ENCODE measurements at places on chromosomes 12 and 14.

DNA sequence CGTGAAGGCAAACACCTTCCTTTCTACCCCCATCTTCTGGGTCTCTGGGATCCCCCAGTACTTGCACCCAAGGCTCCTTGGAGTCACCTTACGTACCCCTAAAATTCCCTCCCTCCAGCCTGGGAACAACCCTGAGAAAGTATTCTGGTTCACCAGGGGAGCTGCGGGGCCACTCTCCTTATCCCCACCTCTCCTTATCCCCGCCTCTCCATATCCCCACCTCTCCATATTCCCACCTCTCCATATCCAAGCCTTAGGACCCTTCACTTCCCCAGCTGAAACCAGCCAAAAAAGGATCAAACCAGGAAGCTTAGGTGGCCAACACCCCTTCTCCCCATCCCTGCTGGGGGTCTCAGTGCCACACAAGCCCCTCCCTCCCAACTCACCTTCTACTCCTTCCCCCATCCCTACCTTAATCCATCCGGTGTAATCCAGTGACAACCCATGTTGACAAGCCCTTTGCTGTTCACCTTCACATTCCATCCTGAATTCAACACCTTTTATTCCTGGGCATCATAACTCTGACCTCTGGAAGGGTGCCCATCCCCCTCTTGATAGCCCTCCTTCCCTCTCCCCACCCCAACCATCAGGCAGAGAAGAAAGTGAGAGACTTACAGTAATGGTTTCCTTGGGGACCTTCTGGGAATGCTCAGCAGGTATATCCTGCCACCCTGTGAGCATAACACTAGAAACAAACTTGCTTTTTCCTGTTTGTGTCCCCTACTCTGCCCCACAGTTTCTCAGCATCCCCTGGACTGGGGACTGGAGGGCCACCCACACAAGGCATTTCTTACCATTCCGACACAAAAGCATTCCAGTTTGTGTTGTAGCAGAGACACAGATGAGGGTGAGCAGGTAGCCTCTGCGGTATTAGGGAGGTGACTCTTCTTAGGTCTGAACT lies 1.6 kb upstream of the MSI1 start:
- no peak for DNase-seq

GRCh38 chr14:81454572-81455218 lies 54.6 kb upstream of the STON2 start:
- no peak for DNase-seq

GRCh38 chr12:67879937-67880336 lies 109.3 kb upstream of the IFNG-AS1 start:
- no peak for DNase-seq

DNA sequence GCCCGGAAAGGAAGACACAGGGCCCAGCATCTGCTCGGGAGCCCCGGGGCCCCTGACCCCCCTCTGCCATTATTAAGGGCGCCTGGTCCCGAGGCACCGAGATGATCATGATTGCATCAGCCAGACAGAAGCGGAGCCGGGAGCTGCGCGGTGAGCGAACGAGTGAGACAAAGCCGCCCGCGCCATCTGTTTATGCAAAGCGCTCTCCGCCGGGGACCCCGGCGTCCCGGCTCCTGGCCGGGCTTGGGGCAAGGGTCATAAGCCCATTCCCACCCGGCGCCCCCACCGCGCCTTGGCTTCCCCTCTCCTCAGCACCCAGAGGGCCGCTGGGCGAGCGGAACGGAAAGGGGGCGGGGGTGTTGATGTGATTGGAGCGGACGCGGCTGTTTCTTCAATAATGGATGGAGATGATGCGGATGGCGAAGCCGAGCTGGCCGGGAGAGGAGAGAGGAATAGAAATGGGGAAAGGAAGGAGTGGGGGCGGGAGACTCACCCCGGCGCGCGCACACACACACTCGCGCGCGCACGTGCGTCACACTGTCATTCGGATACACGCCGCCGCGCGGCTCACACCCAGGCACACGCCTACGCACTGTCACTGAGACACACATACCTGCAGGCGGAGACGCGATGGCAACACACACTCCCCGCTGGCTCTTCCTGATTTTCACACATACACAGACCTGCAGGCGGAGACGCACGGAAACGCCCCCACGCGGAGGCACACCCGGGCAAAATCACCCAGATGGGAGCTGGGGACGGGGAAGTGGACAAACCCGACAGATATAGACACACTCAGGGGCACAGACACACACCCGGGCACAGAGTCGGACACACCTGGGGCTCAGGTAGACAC lies 10.7 kb downstream of the STAC3 start:
- DNase-seq, result no peak

GRCh38 chr14:96830946-96831345 lies 33.8 kb downstream of the VRK1 start:
- DNase-seq, result no peak

DNA sequence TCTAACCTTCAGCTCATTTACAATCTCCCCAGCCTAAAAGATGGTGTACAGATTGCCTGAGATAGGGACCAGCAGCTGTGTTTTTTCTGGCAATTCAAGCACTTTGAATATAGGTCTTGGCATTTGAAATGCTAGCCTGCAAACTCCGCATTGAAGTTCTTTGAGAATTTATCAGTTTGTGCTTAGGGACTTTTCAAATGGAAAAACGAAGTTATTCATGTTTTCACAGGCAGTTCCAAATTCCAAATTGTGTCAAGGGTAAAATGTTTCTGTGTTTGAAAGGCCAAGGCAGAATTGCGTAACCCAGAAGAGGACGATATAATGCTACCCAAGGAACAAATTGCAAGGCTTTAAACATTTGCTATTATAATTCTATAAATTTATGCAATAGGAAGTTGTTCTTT lies 168.9 kb upstream of the RASSF8 start:
- DNase-seq, result no peak

GRCh38 chr12:54956322-54956721 lies 28.2 kb downstream of the TESPA1 start:
- DNase-seq, result no peak

GRCh38 chr12:80400571-80400991 lies 43.5 kb upstream of the PTPRQ start:
- no peak for DNase-seq

DNA sequence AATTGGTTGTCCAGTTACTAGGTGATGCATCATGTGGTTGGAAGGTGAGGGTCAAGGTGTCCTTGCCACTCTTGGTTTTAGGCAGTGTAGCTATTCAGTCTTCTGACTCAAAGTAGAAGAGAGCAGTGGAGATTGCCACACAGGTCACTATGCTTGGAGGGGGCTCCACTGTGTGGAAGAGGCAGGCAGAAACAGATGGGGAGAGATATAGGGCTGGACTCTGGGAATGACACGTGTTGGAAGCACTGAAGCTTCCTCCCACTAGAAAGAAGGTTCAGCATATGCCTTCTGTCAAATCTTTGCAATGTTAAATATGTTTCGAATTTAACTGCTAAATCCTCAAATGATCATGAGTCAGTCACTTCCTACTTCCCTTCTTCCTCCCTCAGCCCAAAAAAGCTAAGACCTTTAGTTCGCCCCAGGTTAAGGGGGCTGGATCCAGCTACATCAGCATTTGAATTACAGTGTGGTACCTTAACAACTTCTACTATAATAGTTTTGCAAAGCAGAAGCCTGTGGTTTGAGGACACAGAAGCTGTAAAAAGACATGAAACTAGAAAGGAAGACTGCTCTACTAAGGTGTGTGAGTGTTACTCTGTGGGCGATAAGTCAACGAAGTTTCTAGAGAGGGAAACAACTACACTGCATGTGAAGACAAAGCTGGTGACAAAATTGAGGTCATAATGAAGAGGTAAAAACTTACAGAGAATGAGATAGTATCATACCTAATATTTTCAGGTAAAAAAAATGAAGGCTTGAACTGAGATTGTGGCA lies 228.0 kb downstream of the NELL2 start:
- no peak for DNase-seq

GRCh38 chr12:65276916-65277530 lies 1.5 kb upstream of the MSRB3 start:
- no peak for DNase-seq

DNA sequence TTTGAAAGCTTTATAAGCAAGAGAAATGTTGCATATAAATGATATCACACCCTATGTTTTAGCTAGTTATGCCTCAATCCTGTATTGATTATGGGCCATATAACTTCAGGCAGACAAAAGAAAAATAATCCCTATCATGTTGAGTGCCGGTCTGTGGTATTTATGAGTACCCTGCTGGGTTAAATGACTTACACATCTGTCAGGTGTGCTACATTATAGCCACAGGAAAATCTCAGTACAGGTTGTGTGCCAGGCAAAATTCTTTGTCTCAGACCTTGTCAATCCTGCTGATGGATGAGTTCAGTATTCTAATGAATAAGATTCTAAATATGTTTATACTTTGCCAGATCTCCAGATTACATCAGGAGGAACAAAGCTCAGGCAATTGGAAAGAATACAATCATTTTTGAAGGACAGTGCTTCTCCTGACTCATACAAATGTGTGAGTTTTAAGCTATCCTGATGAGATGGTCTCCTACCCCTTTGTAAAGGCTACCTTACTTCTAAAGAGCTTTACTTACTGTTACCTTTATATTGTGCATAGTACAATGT lies 109.8 kb upstream of the FOXG1 start:
- no peak for DNase-seq

GRCh38 chr12:116392061-116392460 lies 114.6 kb upstream of the MED13L start:
- DNase-seq, result no peak

GRCh38 chr14:71586131-71586897 lies 345.9 kb upstream of the RGS6 start:
- DNase-seq, result no peak

GRCh38 chr12:107484230-107484629 lies 201.4 kb upstream of the PWP1 start:
- no peak for DNase-seq

DNA sequence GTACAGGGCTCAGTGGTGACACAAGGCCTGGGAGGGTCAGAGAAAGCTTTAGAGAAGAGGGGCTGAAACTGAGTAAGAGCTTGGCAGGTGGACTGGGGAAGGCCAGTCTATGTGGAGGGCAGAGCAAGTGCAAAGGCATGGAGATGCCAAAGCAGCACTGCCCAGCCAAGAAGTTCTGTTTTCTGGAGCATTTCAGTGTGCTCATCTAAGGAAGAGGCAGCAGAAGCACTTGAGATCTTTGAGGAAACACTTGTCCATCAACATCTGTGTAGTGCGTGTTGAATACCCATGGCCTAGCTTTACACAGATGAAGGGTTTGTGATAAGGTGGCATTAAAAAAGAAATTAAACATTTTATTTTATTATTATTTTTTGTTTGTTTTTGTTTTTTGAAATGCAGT lies 52.8 kb downstream of the FOS start:
- DNase-seq, result no peak

- no peak for DNase-seq
These were observed 33.5 kb upstream of the TCL1B start for GRCh38 chr14:95652690-95653089.

- no peak for DNase-seq
These were observed 624.9 kb upstream of the FOXG1 start for GRCh38 chr14:28141662-28142061.

DNA sequence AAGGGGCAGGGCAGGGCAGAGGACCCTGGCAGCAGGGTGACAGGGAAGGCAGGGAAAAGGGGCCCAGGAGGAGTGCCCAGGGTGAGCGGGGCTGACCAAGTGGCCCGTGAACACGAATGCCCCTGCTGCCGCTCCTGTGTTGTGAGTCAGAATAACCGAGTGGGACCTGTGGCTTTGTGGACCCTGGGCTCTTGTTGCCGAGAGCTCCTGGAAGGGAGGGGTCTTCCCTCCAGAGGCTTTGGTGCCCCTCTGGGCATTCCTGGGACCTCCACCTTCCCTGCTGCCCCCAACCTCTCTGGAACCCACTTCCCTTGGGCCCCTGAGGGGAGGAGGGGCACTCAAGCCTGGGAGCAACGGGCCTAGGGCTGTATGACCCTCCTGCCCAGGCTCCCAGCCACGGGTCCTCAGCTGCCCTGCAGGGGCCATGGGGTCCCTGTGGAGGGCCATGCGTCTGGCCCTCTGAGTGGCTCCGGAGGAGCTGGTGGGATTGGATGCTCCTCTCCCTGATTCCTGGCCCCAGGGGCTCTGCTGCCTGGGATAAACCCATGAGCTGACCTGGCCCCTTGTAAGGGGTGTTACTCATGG lies 319.4 kb downstream of the TMEM121 start:
- DNase-seq, result no peak

DNA sequence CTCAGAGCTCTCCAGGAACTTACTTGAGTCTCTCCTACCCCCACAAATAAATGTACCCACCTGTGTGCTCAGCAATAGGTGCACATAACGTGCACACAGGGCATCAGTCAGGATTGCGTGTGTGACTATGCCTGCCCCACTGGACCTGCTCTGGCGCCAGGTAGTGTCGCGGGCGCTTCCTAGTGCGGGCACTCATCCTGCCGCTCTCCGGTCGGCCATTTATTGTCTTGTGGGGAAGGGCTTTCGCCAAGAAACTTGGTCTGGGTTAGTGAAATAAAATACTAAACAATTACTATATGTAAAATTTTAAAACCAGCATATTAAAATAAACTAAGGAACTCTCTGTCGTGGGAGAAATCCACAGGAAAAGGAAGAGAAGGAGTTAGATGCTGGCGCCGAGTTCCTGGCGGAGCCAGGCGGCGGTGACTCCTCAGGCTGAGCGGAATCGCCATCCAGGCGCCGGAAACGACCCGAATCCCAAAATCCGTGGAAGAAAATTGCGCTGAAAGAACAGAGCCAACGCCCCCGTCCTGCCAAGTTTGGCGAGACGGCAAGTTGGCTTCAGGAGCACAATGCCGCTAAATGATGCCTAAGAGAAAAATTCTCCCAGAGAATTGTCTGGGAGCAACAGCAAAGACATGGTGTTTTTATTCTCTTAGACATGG lies 7.9 kb upstream of the HOXC13 start:
- no peak for DNase-seq

GRCh38 chr12:123531091-123531490 lies 2.4 kb downstream of the RILPL1 start:
- no peak for DNase-seq

DNA sequence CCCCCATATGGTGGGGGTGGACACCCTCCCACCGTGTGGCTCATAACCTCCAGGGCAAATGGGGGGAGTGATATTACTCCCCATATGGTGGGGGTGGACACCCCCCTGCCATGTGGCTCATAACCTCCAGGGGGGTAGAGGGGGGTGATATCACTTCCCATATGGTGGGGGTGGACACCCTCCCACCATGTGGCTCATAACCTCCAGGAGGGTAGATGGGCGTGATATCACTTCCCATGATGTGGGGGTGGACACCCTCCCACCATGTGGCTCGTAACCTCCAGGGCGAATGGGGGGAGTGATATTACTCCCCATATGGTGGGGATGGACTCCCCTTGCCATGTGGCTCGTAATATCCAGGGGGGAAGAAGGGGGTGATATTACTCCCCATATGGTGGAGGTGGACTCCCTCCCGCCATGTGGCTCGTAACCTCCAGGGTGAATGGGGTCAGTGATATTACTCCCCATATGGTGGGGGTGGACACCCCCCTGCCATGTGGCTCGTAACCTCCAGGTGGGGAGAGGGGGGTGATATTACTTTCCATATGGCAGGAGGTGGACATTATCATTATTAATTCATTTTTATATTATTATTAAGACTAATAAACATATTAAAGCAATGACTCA lies 51.2 kb upstream of the OXA1L start:
- DNase-seq, result no peak

GRCh38 chr12:92403210-92404175 lies 257.8 kb upstream of the BTG1 start:
- DNase-seq, result no peak

All from fibroblast of skin of left biceps (primary cell).